Activated naive CD4-positive, alpha-beta T cell (primary cell): ENCODE measurements at places on chromosomes 1 and 21.

GRCh38 chr21:35370671-35371070 is 321.6 kb upstream of the RUNX1 start:
- no peak for DNase-seq

- DNase-seq = no peak
Observed at GRCh38 chr1:40599926-40600325, 65.6 kb downstream of the RIMS3 start.

DNA sequence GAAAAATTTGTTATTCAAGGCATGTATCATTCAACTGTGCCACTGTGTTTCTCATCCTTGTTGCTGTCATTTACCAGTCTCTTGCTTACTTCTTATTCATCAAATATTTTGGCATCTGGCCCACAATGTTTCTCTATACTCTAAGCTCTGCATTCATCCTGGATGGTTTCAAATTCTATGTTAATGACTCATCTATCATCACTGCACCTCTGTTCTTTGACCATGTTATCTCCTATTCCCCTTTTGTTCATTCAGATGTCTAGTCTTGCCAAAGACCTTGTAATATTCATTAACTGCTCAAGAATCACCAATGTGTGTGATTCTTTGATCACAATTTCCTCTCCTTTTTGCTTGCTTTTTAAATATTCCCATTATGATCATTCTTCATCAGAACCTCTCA is 54.6 kb upstream of the PRKACB start:
- no peak for DNase-seq

- no peak for DNase-seq
Observed at GRCh38 chr1:29672416-29673227, 436.3 kb downstream of the PTPRU start.

DNA sequence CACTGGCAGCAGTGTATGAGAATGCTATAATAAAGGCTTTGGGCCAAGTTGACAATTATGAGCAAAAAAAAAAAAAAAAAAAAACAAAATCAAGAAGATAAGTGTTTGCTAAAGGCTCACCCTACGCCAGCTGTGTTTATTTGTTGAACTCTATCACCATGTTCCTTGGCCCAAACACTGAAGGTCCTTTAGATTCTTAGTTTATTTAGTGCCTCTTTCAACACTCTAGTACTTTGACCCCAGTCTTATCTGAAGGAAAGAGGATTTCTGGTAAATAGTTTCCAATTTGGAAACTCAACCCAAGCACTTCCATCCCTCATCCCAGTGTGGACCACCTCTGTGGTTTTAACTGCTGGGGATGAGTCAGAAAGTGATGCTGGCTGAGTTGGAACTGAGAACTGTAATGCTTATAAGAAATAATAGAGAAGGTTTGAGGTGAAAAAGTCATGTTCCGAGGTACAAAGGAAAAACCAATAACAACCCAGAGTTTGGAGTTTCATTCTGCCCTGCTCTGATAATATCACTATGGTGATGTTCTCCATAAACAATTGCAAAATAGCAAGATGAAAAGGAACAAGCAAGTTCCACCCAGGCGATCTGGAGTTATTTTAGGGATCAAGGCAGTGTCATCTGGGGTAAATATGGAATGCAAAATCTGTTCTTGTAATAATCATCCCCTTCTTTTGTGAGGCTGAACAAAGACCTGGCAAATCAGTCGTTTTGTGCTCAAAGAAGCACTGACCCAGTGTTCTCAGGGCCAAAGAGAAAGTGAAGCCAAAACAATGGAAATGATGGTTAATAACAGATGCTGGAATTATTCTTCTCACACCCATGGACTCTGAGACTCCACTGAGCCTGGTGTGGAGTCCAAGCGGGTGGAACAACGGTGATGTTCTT is 19.7 kb upstream of the CAPZB start:
- DNase-seq = no peak

DNA sequence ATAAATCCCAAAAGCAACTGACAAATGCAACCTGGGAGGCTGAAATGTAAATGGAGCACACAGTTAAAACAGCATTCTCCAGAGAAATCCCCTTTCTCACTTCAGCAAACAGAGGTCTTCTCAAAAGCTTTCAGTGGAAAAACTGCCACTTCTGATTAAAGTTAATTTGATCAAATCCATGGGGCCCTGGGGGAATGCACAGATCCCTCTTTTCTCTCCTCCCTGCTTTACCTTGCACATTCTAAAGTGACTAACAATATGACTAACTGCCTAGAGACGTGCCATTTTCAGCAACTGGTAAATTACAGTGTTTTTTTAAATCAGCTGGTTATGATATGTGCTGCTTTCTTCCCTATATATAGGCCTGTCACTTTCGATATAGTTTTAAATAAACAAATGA is 142.5 kb downstream of the RERE start:
- no peak for DNase-seq

DNA sequence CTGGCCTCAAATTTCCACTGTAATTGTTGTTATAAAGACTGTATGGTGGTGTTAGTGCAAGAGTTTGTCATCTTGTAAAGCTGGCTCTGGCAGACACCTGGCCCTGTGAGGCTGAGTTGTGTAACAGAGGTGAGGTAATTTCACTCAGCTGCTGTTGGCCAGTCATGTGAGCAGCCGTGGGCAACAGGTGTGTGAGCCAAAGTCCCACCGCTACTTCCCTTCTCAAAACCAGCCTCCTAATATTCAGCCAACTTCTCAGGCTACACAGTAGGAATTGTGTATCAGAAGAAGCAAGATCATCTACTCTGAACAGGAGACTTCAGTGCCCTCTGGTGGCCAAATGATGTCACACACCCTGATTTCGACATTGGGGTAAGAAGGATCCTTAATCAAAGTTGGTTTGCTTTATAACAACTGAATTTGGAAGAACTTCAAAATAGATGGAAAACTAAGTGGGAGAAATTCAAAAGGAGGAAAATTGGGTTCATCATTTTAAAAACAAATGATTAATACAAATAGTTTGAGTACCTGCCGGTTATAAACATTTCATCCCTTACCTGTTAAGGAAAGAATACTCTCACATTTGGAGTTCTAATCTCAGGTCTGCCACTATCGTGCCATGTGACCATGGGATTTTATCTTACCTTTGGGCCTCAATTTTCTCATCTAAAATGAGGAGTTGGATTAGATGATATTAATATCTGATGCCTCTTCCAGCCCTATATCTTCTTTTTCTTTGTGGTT is 2.6 kb upstream of the CREG1 start:
- peak; percentile 61 for DNase-seq

DNA sequence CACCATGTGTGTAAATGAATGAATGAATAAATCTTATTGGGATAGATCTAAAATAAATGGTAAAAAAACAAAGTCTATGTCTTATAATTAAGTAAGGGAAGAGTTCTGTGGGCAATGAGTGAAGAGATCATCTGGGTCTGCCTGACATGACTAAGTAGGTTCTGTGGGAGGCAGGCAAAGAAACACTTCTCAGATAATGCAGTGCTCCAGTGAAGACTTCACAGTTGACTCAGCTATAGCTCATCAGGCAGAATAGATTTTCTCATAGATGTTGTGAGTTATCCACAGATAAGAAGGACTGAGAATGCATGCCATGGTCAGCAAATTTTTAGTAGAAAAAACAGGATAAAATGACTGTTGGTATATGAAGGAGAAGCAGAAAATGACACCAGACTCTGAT is 12.4 kb downstream of the KRTAP22-2 start:
- no peak for DNase-seq

DNA sequence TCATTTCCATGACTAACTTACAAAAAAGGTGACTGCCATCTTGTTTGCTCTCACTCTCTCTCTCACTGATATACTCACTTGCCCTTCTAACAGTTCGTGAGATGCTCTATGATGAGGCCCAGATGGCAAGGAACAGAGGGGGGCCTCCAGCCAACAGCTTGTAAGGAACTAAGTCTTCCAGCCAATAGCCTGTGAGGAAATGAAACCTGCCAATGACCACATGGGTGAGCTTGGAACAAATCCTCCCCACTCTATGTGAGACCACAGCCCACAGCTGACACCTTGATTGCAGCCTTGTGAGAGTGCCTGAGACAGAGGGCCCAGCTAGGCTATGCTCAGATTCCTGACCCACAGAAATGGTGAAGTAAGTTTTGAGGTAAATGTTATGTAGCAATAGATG is 153.7 kb downstream of the HHIPL2 start:
- DNase-seq = no peak

- DNase-seq = no peak
Observed at GRCh38 chr21:45327441-45328197, 39.9 kb upstream of the POFUT2 start.

- DNase-seq = no peak
Observed at GRCh38 chr21:46124083-46124925, 26.4 kb downstream of the COL6A2 start.

DNA sequence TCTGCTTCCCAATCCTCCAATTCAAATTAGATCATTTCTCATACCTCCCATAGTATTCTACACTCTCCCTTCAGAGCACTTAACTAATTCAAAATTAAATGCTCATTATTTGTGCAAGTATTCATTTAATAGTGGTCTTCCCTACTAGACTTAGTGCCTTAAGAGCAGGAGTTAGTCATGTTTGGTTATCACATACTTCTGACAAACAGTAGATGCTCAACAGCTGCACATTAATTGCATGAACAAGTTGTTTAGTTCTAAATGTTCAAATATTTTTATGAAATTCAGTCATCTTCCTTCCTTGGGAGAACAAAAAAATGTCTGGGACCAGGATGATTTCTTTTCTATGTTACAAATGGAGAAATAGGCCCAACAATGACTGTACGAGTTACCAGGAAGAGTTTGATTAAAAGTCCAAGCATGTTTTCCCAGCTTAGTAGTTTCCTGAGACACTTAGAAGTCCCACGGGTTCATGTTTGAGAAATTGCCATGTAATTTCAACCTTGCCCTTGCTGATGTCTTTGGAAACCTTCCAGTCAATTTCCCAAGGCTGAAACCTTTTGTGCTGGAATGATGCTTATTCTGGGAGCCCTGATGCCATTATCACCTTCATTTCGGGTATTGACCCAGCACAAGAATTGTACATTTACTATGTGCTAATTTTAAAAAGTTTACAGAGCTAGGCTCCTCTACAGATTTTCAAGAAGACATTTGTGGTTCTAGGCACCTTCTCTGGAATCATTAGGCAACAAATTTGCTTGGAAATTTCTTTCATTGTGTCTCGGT is 437.9 kb upstream of the PLXNA2 start:
- no peak for DNase-seq

- no peak for DNase-seq
Observed at GRCh38 chr1:204219971-204220616, 6.3 kb upstream of the GOLT1A start.

DNA sequence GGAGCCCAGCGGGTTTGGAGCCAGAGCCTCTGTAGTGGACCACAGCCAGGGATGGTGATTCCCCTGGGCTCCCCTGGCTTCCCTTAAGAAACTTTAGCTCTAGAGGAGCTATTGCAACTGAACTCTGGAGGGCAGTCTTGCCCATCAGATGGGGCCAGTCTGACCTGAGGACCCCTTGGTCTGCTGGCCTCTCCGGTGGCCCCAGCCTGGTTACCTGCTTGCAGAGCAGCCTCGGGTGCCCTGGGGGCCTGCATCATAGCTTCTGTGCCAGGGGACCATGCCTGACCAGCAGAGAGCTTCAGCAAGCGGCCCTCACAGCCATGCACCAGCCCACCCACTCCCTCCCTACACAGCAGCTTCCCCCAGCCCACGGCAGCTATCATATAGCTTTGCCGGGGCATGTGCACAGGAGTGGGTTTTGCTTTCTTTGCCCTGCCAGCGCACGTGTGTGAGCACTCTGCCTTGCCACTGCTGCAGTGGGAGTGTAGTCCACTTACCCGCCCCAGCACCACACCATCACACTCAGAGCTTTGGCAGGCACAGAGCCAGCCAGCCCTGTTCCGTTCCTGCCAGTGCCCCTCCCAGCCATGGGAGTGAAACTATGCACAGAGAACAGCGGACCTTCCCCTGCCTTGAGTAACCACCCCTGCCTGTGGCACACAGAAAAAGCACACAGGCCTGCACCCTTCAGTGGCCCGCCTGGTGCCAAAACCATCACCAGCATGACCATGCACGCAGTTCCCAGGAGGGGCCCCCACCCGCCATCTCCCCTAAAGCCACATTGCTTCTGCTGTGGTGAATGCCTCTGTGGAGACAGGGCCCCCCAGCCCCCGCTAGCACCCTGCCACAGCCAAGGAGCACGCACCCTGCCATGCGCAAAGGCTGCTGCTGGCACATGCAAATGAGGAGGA is 442.9 kb upstream of the NEGR1 start:
- no peak for DNase-seq

GRCh38 chr21:42040411-42041180 is 30.4 kb upstream of the ZBTB21 start:
- DNase-seq = no peak

DNA sequence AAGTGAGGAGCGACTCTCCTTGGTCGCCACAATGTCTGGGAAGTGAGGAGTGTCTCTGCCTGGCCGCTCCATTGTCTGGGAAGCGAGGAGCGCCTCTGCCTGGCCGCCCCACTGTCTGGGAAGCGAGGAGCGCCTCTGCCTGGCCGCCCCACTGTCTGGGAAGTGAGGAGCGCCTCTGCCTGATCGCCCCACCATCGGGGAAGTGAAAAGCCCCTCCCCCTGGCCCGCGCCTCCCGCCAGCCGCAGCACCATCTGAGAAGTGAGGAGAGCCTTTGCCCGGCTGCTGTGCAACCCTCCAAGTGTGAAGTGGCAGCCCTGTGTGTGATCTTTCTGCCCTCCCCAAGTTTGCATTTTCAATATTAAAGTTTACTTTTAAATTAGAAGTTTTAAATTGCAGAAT is 95.0 kb upstream of the PPP2R5A start:
- no peak for DNase-seq

DNA sequence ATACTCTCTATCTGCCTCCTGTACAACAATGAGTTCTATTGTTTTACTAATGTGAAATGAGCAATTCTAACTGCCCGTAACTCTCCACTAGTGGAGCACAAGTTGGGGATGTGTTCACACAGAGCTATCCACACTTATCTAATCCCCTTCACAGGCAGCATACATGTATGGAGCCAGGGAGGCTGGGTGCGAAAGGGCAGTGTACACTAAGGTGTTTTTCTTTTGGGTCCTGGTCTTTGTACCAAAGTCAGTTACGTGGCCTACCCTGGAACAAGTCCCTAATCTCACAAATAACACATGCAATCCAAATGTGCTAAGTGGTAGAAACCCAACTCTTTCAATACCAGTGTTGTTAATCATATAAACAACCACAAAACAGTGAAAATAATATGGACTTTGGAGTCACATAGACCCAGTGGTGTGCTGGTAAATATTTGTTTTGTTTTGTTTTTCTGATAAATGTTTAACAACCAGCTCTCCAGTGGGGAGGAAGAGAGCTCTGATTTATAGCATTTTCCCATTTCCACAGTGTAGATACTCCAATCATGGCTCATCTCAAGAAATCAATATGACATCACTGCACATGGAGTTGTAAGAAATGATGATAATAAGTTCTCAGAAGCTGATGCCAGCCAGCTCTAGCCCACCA is 319.9 kb upstream of the DUSP10 start:
- no peak for DNase-seq

DNA sequence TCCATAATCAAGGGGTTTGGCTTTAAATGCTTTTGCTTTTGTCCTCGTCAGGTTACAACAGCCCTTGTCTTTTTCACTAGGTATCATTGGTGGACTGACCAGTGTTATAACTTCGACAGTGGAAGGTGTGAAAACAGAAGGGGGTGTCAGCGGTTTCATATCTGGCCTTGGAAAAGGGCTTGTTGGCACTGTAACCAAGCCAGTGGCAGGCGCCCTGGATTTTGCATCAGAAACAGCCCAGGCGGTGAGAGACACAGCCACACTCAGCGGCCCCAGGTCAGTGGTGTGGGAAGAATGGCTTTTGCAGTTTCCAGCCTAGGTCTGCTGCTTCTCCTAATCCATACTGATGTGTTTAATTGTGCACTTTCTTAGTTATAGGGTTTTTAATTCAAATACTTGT is 157.9 kb downstream of the DHRS3 start:
- DNase-seq = no peak

GRCh38 chr1:81190003-81190402 is 610.7 kb upstream of the ADGRL2 start:
- no peak for DNase-seq
